ENCODE measurements at places on chromosomes 2 and 18.

DNA sequence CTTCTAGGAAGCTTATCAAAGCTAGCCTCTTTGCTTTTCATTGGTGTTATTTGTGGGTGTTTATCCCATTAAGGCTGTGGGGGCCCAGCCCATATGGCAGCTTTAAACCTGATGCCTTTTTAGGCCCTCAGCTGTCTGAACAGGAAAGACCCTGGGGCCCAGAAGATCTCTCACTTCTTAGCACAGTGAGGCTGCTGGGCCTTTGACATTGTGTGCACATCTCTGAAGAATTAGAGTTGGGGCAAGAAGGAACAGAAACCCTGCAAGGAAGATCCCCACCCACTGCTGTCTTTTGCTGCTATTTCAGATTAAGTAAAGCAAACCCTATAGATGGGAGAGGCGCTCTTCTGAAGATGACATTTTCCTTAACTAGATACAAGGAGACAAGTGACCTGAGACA, 250.0 kb downstream of the SMAD2 start:
- no peak for DNase-seq

DNA sequence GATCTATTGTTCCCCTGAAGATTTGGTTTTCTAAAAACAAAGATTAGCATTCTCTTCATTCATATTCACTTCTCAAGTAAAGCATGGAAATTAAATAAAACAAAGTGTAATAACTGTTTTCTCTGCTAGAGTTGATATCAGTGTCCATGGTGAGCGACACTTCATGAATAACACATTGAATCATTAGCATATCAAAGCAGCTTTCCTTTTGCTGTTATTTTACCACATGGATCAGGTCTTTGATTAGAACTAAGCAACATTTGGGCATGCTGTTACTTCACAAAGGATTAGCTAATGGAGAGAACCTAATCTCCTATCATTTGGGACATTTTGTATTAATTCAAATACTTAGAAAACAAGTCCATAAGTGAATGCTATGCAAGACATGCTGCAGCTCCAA, 368.8 kb upstream of the CDH19 start:
- DNase-seq = no peak

DNA sequence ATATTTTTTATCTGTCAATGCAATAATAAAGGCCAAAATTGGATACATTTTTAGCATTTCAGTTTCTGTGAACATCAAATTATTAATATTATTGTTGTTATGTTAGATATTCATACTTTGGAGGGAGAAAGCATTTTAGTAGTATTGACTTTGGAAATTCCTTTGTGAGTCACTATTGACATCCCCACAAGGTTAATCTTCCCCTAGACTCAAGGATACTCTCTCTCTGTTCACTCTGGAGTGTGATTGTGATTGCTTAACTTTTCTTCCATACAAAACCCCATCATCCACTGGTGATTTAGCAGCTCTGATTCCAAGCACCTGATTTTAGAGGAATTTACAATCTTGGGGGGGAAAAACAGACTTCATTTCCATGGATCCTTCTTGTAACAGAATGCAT, 352.0 kb downstream of the THSD7B start:
- DNase-seq = no peak

DNA sequence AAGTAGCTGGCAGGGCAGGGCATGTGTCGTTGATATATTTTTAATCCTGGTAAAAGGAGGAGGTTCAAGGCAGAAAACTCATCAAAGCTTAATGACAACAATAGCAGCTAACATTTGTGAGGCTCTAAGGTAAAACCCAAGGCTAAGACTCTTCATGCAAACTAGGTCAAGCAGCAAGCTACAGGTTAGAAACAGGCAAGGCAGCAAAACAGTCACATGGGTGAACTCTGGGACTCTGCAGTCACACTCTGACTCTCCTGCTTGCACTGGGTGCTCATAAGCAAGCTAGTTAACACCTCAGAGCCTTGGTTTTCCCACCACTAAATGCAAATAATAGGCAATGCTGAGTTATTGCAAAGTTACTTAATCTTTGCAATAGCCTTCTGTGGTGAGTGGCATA, 7.9 kb downstream of the IL1RN start:
- no peak for DNase-seq

- no peak for DNase-seq
Measured at GRCh38 chr18:43533371-43533770, 256.1 kb upstream of the SYT4 start.

DNA sequence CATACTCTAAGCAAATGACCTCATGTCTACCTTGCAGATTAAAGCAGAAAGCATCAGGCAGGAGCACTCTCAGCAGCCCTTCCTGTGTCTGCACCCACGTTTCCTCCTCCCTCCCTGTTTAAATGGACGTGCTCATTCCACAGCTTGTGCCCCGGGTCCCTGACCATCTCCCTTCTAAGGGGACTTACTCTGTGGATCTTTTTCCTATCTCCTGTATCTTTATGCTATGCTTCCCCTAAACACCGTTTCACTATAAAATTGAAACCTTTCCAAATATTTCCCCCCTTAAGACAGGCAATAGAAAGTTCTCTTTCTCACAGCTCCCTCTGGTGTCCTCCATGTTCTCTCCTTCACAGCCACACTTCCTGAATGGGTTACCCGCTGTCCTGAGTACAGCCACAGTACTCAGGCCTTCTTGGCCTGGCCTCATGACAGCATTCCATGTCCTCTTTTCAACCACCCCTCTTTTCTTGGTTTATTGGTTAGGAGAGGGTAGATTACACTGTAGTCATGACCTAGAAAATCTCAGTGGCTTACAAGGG, 41.1 kb downstream of the TMEM185B start:
- no peak for DNase-seq

DNA sequence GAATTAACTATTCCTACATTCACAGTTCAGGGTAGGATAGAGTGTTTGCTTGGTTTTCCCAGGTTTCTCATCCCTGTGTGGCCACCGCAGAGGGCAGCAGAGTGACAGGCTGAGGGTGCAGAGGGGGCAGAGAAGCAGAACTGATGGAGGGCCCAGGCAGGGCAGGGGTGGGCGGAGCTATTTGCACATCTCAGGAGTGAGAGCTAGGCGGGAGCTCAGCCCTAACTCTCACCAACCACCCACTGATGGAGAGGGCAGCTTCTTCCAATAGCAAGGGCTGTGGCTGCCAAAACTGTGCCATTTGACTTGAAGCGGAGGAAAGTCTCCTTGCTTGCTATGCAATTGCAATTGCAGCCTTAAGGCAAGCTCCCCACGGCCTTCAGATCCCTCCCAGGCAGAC, 12.0 kb upstream of the DARS1 start:
- DNase-seq = no peak

GRCh38 chr2:75079575-75079974, 119.7 kb downstream of the TACR1 start:
- DNase-seq = no peak

DNA sequence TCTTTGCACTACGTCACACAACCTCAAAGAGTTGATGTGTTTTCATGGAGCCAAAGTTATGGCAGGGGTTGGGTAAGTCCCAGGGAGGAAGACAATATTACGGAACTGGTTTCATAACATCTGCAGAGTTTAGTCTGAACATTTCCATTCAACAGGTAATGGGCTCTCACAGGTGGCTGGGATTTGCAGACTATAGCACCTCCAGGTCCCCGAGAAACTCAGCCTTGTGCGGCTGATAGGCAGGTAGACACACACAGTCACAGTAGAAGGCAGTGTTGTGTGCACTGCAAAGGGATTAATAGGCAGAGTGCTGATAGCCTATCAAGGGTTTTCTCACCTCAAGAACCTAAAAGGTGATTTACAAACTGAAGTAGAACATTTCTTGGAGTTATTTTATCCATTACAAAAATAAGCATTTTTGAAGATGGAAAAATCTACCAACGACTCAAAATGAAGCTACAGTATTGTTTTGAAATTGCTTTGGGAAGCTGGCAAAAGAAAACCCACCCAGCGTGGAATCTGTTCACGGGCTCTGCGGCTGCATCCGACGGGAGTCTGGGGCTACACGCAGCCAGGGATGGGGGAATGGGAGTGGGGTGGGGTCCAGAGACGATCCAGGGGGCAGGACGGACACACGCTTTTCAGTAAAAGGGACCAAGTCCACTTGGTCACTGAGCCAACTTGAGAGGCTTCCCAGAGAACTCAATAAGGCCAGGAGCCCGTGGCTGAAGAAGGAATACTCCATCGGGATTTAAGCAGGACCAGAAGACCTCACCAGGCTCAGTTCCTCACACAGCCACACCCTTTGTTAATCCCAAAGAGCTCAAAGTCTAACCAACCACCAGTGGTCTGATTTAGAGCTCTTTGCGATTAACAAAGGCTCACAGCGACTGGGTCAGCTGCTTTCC, 82.9 kb downstream of the CHRNA1 start:
- DNase-seq = no peak

GRCh38 chr2:218859988-218860831, 605 bp downstream of the WNT6 start:
- no peak for DNase-seq

GRCh38 chr2:73339201-73339600, 45.9 kb upstream of the EGR4 start:
- no peak for DNase-seq

DNA sequence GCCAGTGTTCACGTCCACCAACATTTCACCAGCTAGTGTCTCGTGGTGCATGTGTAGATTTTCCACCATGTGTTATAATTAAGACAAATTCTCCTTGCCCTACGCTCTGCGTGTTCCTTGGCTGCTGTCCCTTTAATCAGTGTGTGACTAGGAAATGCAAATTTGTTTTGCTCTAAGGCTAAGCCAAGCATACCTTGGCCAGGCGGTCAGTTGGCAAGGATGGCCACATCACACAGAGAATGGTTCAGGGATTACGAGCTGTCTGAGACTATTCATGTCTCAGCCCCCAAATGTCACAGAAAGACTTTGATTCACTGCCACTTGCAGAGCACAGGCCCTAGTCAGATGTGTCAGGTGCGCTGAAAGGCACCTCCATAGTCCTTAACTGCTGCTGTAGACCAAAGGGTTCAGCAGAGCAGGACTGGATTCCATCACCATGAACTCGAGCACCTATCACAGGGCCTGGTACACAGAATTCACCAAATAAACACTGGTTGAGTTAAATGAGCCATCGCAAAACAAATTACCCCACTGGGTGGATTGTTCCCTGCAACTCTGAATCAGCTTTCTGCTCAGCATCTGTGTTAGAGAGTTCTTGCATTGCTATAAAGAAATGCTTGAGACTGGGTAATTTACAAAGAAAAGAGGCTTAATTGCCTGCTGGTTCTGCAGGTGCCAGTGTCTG, 128.4 kb downstream of the CABLES1 start:
- DNase-seq = no peak

DNA sequence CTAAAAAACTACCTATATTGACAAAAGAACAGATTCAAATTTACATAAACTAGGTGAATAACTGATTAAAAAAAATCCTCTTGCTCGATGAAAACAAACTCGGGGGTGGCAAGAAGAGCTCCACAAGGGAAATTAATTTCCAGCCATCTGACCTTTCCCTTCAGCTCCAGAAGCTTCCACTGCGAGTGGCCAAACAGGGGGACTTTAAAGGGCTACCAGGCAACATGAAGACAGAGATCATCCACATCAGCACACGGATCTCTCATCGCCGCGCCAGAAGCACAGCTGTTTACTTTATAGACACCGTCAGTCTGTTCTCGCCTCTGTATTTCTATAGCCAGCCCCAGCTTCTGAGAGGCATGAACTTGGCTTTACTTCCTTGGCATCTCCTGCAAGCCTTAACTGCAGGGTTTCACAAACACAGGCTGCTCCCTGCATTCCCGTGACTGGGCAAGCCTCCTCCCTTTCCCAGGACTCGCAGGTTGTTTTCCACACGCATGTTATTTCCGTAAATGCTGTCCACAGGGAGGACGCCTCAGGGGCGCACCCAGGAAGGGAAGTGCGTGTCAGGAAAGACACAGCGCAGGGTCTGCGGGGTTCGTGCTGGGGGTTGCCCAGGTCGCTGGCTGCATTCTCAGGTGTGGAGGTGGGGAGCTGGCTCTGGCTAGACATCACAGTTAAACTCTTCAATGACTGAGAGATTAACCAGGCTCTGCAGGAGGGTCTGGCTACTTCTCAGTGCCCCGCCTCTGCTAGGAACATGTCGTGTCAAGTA, 85.0 kb downstream of the USP40 start:
- DNase-seq = no peak

GRCh38 chr2:165794536-165794928, 485 bp upstream of the GALNT3 start:
- no peak for DNase-seq

- DNase-seq = no peak
Measured at GRCh38 chr2:101195871-101196661, 44.9 kb upstream of the TBC1D8 start.

GRCh38 chr2:47519604-47520301, 116.8 kb downstream of the MSH2 start:
- no peak for DNase-seq

DNA sequence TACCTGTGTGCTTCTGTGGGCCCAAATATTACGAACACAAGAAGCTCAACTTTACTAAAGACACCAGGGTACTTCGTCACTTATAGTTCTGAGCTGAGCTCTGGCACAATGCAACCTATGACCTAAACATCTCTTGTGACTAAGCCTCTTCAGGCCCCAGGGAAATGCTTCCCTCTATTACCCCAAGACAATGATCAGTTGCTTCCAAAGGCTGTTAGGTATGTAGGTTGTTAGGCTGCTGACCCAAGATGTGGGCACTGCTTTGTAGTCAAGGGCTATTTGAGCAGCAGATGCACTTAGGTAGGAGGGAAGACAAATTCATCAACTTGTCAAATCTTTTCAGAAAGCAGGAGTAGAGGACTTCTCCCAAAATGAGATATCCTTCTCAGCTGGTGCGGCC, 640.1 kb downstream of the EPHA4 start:
- DNase-seq = no peak

DNA sequence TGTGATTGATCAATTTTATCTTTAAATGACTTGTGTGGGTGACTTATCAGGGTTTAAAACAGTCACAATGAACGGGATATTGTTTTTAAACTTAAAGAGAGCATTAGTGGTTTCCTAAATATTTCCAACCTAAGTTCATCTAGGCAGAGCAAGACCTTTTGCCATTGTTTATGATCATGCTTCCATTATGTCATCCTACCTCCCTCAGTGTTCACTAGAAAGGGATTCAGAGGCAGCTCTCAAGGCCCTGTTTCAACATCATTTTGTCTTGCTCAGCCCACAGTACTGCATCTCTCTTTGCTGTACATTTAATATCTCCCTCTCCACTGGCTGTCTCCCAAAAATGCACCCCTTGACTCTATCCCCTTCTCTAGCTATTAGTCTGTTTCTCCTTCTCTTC, 21.5 kb upstream of the PELI1 start:
- DNase-seq = no peak

DNA sequence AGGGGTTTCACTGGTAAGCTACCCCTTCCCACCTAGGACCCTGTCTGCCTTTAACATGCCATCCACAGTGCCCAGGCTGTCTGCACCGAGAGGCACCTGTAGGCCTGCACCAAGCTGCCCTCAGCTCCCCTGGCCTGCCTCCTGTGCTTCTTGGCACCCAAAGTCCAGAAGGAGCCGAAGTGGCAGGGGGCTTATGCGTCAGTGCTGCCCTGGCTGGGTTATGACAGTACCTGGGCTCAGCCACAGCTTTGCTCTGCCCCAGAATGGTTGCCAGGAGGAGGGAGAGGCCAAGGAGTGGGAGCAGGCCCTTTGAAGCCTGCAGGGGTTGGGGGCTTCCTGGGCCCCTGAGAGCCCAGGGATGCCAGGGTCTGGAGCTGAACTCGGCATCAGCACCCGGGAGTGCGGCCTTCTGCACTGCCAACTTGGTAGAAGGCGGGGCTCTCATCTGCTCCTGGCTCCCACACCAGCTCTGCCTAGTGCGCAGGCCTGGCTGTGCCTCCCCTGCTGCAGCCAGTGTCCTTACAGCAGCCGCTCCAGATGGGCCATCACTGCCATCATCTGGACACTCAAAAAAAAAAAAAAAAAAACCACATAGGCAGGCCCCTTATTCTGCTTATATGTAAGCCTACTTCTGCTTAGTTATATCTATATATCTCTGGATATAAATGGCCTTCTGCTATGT, 155.4 kb downstream of the THSD7B start:
- no peak for DNase-seq

GRCh38 chr2:101251844-101252407, 760 bp upstream of the CNOT11 start:
- DNase-seq = no peak
